ENCODE measurements at places on chromosomes 11 and 22. TPM values are rescaled to one million over a fixed set of nuclear protein-coding genes. Genes with fewer than 3 reads are reported as not detected.

Gene MLC1
- not detected for total RNA-seq

Gene COMT
- 233 TPM for total RNA-seq

- DNase-seq: no peak
Measured at GRCh38 chr11:120334894-120335462, 1.2 kb upstream of the ARHGEF12 start.

Gene TREH
- total RNA-seq: not detected

DNA sequence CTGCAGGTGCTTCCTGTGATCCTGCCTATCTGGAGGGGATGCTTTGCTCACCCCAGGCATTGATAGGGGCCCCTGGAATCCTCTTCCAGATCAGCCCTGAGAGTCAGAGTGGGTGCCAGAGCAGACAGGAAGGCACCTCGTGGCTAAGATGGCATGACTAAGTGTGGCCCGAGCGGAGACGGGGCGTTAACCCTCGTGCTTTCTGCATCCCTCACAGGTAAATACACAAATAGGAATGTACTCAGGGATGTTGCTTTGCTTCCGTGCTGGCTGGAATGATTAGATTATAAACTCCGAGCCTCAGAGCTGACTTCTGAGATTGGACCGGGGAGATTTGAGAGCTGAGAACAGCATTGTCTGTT lies 312.7 kb upstream of the B3GAT1 start:
- no peak for DNase-seq

Gene SCN4B
- not detected for total RNA-seq

GRCh38 chr11:44671234-44671633 lies 55.5 kb upstream of the TSPAN18 start:
- DNase-seq: no peak

DNA sequence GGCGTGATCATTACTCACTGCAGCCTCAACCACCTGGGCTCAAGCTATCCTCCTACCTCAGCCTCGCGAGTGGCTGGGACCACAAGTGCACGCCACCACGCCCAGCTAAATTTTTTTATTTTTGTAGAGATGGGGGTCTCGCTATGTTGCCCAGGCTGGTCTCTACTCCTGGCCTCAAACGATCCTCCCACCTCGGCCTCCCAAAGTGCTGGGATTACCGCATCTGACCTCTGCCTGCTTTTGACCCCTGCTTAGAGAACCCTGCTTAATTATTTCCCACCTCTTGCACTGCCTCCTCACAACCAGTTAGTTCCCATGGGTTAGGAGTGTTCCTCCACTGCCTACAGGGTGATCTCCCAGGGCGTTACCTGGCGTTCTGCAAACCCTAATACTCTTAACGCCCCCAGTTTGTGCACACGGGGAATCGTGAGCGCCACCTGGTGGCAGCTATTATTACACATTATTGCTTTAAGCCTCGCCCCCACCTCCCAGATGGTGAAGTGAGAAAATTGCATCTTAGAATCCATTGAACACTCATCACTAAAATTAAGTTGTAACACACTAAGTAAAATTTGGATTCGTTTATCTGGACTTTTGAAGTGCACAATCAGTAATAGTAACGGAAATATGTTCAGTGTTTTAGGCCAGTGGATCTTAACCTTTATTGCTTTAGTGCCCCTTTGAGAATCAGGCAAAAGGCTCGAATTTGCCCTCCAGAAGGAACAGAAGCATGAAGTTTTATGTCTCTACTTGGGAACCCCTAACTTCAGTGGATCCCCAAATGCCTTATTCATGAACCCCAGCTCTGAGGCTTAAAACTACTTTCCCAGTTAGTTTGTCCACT lies 61.4 kb upstream of the ASPHD2 start:
- DNase-seq: no peak

DNA sequence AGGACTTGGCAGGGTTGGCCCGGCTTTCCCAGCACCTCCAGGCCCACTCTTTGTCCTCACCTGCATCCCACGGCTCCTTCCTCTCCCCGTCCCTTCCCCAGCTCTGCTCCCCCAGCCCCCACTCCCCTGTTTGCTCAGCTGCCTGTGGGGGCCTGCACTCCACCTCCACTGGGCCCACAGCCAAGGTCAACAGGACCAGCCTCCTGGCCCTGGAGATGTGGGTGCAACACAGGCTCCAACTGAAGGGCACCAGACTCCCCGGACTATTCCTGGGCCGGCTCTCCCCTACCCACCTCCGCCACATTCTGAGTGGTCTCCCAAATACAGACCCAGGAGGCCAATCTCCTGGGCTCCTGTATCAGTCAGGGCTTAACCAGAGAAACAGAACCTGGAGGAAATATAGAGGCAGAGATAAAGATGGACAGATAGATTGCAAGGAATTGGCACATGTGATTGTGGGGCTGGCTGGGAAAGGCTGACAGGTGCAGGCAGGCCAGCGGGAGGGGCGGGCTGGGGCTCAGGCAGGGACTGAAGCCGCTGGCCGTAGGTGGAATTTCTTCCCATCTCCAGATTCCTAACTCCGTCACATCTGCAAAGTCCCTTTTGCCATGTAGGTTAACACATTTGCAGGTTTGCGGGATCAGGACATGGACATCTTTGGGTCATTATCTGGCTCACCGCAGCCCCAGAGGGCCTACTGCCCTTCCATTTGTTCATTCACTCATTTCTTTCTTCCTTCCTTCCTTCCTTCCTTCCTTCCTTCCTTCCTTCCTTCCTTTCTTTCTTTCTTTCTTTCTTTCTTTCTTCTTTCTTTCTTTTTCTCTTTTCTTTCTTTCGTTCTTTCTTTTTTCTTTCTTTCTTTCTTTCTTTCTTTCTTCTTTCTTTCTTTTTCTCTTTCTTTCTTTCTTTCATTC lies 45.8 kb upstream of the MYH9 start:
- DNase-seq: no peak

DNA sequence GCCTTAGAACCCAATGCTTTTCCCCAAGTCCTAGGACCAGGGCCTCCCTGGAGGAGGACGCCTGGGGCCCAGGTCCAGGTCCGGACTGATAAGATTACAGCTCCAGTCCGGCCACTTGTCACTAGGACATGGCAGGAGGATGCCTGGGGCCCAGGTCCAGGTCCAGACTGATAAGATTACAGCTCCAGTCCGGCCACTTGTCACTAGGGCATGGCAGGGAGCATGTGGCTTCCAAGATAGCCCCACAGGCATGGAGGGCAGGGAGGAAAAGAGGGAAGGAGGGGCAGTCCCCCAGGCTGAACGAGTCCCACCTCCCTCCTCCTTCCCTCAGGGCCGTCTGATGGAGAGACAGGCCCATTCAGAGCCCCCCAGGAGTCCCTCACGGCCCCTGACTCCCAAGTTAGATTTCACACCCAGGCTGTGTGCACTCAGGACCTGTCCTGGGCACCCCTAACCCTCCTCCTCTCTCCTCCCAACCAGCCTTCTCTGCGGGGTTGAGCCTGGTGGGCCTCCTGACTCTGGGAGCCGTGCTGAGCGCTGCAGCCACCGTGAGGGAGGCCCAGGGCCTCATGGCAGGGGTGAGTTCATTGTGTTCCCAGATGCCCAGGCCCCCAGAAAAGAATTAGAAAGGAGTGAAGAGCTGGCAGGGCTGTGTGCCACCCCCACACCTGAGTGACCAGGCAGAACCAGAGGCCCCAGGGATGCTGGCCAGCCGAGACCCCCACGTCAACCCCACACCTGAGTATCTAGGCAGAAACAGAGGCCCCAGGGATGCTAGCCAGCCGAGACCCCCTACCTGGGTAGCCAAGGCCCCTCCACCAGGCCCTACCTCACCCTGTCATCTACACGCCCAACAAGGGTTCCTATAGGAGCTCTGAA lies 2.1 kb downstream of the TSPAN32 start:
- DNase-seq: no peak

Gene TPH1
- 0.07 TPM for total RNA-seq

Gene TMEM191B
- not detected for total RNA-seq

DNA sequence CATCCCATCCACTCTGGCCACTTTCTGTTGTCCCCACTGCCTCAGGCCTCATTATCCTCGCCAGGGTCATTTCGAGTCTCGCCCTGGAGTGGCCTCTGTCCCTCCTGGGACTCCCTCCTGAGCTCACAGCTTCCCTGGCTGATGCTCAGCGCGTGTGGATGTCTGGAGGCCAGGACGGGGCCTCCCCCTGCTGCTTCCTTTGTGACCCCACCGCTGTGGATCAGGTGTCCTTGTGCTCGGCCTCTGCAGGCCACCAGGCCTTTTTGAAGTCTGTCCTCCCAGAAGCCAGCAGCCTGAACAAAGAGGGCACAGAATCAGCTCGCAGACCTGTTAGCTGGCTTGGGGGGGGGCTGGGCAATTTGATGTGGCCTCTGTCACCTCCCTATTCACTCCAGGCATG lies 13.5 kb downstream of the CBX6 start:
- DNase-seq: no peak

Data from epithelial cell of proximal tubule (primary cell).